ENCODE measurements at places on chromosomes 16 and 17. TPM values are rescaled to one million over a fixed set of nuclear protein-coding genes. Genes with fewer than 3 reads are reported as not detected.
A peak's percentile ranks its signal among the peaks of the same experiment; 100 is the strongest.

DNA sequence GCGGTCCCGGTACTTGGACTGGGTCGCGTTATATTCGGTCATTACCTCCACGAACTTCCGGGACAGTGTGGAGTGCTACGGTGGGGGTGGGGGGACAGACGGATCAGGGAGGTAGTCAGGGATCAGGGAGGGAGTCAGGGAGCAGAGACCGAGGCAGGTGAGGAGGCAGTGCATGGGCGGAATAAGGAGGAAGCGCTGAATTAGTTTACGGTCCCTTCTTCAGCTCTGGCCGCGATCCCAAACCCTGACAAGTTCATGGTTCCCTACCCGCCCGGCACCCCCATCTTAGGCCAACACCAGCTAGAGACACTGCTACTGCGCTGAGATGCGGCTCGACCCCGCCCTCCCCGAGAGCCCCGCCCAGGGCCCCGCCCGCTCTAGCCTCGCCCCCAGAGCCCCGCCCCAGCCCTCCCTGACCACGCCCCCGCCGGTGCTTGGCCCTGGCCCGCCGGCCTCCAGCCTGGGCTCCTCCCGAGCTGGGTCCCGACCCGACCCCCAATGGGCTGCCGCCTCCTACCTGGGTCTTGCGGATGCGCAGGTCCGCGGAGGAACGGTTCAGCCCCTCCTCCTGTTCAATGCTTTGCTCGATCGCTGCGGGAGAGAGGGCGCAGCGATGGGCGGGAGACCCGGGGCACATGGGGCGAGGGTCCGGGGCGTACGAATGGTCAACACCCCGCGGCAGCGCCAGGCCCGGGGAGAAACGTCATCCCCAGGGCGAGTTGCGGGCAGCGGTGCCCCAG lies 12.1 kb downstream of the HSD3B7 start:
- DNase-seq = peak; percentile 86

ABCC11 gene
- not detected for total RNA-seq

DNA sequence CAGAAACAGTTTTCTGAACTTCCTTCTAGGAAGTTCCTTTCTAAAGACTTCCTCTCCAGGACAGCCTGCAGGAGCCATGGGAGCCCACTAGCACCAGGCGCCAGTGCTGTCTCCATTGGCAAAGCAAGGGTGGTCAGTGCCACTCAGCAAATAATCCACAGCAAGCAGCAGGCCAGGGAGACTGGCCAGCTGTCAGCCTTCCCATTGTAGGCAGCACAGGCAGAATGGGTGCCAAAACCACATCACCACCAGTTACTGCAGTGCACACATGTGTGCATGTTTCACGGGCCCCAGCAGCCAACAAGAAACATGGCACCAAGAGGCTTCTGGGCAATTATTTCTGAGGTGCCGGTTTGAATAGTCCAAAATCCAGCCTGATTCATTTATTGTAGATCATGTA lies 26.7 kb downstream of the DNASE1 start:
- no peak for DNase-seq

GRCh38 chr16:29963021-29963743 lies 1.3 kb downstream of the TMEM219 start:
- DNase-seq = peak; percentile 20

GRCh38 chr16:28845293-28845692 lies 855 bp downstream of the TUFM start:
- no peak for DNase-seq

DNA sequence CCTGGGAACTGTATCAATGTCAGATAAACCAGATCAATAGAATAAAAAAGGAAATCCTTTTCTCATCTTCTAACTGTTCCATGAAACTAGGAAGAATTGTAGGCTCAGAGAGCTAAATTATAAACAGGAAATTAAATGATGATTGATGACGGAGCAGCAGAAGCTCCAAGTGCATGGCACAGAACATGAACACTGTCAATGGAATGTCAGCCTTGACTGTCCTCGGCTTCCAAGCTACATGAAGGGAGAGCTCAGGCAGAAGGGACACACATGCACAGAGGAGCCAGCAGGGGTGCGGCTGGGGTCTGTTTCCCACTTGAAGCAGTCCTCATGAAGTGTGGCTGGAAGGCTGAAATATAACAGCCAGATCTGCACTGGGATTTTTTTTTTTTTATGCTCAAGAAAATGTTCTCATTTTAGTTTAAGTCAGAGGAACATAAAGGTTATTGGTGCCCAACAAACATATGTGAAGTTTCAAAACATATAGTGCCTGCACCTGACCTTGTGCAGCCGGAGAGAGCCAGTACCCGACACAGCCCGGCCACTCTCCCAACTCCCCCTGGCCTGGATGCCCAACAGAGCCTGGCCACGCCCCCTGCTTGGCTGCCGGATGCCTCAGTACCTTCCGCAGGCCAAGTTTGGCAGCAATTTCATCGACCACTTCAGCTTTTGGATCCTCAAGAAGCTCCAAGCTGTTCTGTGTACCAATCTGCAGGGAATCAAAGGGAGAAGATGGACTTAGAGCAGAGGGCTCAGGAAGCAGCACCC lies 37.0 kb downstream of the NPLOC4 start:
- no peak for DNase-seq

GRCh38 chr16:24520983-24521382 lies 18.4 kb upstream of the RBBP6 start:
- no peak for DNase-seq

GRCh38 chr16:60059141-60059540 lies 1325.0 kb upstream of the GOT2 start:
- DNase-seq = no peak

Data from activated naive CD8-positive, alpha-beta T cell treated with anti-CD3 and anti-CD28 coated beads, Interleukin-2, amount 10 ng/mL, durations not matched to agents 7 days and 5 days (primary cell).